ENCODE measurements at places on chromosomes 7 and 10. TPM values are rescaled to one million over a fixed set of nuclear protein-coding genes. Genes with fewer than 3 reads are reported as not detected.

The TFAM gene
- 9.2 TPM for total RNA-seq

GRCh38 chr10:90407131-90407530 lies 450.7 kb downstream of the HTR7 start:
- no peak overlapping the region for H3K27ac ChIP-seq
- H3K4me3 ChIP-seq, result no peak overlapping the region
- no peak for DNase-seq
- no peaks in the 10 kb centered on the region for H3K36me3 ChIP-seq

GRCh38 chr7:37357637-37357996 lies 91.0 kb downstream of the ELMO1 start:
- no peaks in the 10 kb centered on the region for H3K36me3 ChIP-seq
- H3K4me1 ChIP-seq, result peaks cover 9% of the 10 kb centered on the region
- H3K4me3 ChIP-seq, result no peak overlapping the region

DNA sequence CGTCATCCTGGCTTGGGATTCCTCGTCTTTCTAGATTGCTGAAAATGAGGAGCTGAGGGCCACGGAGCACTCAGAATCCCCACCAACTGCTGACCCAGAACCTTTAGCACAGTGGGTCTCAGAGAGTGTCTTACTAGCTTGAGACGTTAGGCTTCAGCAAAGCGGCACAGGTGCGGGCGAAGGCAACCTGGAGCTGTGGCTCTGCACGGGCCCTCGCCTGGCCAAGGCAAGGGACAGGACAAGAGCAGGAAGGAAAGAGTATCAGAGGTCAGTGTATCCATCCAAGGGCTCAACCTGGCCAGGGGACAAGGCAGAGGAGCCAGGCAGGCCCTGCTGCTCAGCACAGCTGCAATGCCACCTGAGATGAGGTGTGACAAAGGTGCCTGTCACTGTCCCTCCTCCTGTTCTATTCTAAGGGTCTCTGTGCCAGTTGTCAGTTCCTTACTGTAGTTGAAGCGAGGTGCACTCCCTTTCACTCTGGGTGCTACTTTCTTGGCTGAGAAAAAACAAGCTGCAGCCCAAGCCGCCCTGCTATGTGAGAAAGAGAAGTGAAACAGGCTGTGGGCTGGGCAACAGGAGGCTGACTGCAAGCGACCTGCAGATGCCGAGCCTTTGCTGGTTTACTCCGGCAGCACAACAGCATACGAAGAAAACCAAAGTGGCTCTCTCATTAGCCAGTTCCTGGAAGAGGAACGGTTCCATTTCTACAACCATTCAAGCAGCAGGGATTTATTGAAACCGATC lies 33.3 kb upstream of the KDM7A start:
- no peak overlapping the region for H3K27ac ChIP-seq
- H3K4me1 ChIP-seq, result no peaks in the 10 kb centered on the region
- no peaks in the 10 kb centered on the region for H3K36me3 ChIP-seq
- DNase-seq, result peak; percentile 35
- no peaks in the 10 kb centered on the region for H3K27me3 ChIP-seq
